ENCODE measurements at places on chromosomes 16 and 17.
A peak's percentile ranks its signal among the peaks of the same experiment; 100 is the strongest.

GRCh38 chr16:27550582-27550920 is 607 bp downstream of the KATNIP start:
- no peak for DNase-seq

- no peak for DNase-seq
These were observed 19.0 kb upstream of the MYO15B start for GRCh38 chr17:75568412-75569255.

- DNase-seq: no peak
These were observed 1.4 kb downstream of the CENPV start for GRCh38 chr17:16351831-16352230.

DNA sequence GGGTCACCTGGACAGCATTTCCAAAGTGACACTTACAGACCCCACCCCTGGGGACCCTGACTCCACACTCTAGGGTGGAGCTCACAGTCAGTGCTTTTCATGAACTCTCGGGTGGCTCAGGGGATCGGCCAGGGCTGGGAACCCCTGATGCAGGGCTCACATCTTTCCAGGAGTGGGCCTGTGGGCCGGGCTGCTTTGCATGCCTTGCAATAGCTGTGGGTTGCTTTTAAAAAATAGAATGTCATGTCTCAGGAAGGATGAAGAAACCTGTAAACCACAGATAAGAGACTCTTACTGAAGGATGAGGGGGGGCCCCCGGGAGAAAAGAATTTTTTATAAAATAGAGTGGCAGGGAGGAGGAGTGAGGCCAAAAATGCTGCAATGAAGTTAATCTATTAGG is 40.2 kb downstream of the RBFOX3 start:
- DNase-seq: no peak

- no peak for DNase-seq
These were observed 39.0 kb downstream of the NEUROD2 start for GRCh38 chr17:39568702-39569101.

DNA sequence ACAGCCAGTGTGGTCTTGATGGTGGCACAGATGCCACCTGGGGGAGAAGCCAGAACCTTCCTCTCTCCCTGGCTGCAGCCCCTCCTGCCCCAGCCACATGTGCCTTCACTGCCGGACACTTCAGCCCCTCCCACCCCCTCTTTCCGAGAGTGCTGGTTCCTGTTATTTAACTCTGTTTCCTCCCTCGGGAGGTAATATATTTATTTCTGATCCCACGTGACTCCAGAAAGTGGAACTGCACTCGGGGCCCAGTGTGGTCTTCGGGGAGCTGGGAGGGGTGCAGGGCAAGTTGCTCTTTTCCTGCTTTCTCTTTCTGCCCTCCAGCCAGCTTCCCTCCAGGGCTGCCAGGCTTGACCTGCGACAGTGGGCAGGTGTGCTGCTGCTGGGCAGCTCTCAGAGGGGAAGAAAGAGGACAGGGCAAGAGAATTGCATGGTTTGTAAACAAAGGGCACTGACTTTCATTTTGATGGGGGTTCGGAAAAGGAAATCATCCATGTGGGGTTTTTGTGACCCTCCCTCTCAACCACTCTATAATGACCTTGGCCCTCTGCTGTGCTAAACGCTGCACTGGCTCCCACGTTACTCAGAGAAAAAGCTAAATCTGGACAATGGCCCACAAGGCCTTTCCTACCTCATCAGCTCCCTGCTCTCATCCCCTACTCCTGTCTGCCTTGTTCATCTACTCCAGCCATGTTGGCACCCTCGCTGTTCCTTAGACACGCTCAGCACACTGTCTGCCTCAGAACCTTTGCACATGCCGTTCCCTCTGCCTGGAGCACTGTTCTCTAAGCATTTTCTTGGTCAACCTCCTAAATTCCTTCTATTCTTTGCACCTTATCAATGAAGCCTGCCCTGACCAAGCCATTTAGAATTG is 8.2 kb upstream of the CIITA start:
- no peak for DNase-seq

GRCh38 chr16:17252701-17253100 is 218.1 kb downstream of the XYLT1 start:
- DNase-seq: no peak

DNA sequence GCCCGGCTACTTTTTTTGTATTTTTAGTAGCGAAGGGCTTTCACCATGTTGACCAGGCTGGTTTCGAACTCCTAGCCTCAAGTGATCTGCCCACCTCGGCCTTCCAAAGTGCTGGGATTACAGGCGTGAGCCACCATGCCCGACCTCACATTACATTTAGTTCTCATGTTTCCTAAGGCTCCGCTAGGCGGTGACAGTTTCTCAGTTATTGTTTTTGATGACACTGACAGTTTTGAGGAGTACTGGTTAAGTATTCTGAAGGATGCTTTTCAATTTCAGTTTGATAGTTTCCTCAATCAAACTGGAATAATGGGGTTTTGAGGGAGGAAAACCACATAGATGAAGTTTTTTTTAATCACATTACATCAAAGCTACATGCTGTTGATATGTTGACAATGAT is 1028.5 kb downstream of the CDH8 start:
- no peak for DNase-seq

DNA sequence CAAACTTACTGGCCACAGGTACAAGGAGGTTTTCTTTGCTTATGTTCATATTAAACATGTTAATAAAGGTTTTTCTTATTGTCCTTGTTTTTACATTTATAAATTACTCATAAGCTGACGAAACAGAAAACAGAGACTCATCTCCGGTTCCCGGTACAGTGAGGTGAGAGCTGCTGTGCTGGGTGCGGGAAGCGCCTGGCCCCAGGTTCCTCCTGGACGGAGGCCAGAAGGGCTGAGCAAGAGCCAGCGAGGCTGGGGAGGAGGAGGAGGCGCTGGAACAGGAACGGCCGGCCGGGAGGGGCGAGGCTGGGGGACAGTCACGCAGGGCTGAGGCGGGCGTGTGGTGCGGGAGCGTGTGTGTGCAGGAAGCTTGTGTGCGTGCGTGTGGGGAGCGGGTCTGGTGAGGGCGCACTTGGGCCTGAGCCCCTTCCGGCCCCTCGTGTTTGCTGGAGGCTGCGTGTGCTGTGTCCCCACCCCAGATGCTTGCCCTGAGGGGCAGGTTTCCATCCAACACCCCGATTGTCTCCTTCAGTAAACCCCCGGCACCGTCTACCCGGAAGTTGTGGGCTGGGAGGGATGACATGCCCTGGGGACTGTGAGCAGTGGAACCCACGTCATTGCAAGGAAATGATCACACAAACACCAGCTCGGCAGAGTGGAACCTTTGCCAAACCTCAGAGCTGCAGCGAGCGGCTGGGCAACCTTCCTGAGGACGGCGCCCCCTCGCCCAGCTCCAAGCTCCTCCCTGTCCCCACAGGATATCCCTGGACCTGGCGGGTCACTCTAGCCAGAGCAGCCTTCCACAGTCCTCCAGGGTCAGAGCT is 19.5 kb downstream of the CD7 start:
- DNase-seq: peak; percentile 63
